A549 treated with DMSO at 1 μM for 4 hours (cell line): ENCODE measurements at places on chromosomes 11 and 22. TPM values are rescaled to one million over a fixed set of nuclear protein-coding genes. Genes with fewer than 3 reads are reported as not detected.

RBX1 gene
- 49.3 to 57.9 TPM (median 52.4 TPM) in 5 replicates for total RNA-seq

OSBP gene
- total RNA-seq, result 27.9 to 32.3 TPM (median 29.9 TPM) in 5 replicates

POTEH gene
- not detected in 5 replicates for total RNA-seq

MS4A14 gene
- not detected in 5 replicates for total RNA-seq

MRPL11 gene
- total RNA-seq, result 87.4 to 117 TPM (median 111 TPM) in 5 replicates

SPI1 gene
- not detected in 5 replicates for total RNA-seq

LINC01488 gene
- 0.07 to 0.10 TPM in 2 of 5 replicates, not detected in the others for total RNA-seq

ASPHD2 gene
- 0.84 to 1.5 TPM (median 1.2 TPM) in 5 replicates for total RNA-seq

AQP11 gene
- total RNA-seq, result 1.7 to 2.7 TPM (median 2.4 TPM) in 5 replicates

PHOX2A gene
- not detected in 5 replicates for total RNA-seq

CCDC73 gene
- total RNA-seq, result 0.02 to 0.06 TPM (median 0.05 TPM) in 4 of 5 replicates, not detected in the other

OR5M11 gene
- not detected in 5 replicates for total RNA-seq

RCOR2 gene
- 0.96 to 1.3 TPM (median 1.00 TPM) in 5 replicates for total RNA-seq

SCGB1D2 gene
- not detected in 5 replicates for total RNA-seq

MS4A2 gene
- not detected in 5 replicates for total RNA-seq

TRIM49C gene
- total RNA-seq, result not detected in 5 replicates

NPAS4 gene
- not detected in 5 replicates for total RNA-seq

KCNJ1 gene
- total RNA-seq, result not detected in 5 replicates

FBLN1 gene
- total RNA-seq, result 38.9 to 48.7 TPM (median 46.3 TPM) in 5 replicates

DSCAML1 gene
- 0.19 to 0.63 TPM (median 0.43 TPM) in 5 replicates for total RNA-seq

TIMP3 gene
- total RNA-seq, result 1.8 to 2.9 TPM (median 2.1 TPM) in 5 replicates

CBX7 gene
- total RNA-seq, result 0.84 to 1.5 TPM (median 1.3 TPM) in 5 replicates
